LHCN-M2 (cell line): ENCODE measurements at places on chromosomes 2 and 18. TPM values are rescaled to one million over a fixed set of nuclear protein-coding genes. Genes with fewer than 3 reads are reported as not detected.

DNA sequence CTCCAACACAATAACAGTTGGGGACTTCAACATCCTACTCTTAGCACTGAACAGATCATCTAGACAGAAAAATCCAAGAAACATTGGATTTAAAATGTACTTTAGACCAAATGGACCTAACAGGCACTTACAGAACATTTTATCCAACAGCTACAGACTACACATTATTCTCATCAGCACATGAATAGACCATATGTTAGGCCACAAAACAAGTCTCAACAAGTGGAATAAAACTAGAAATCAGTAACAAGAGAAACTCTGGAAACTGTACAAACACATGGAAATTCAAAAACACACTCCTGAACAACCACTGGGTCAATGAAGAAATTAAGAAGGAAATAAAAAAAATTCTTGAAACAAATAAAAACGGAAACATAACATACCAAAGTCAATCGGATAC, 117.5 kb downstream of the ACVR1 start:
- DNase-seq = no peak

GRCh38 chr18:49656073-49656692, 94.3 kb downstream of the LIPG start:
- peak; percentile 72 for DNase-seq

GRCh38 chr2:149613704-149614103, 26.1 kb upstream of the MMADHC start:
- no peak for DNase-seq

GRCh38 chr2:85539361-85540132, 579 bp downstream of the MAT2A start:
- DNase-seq = peak; percentile 86

DNA sequence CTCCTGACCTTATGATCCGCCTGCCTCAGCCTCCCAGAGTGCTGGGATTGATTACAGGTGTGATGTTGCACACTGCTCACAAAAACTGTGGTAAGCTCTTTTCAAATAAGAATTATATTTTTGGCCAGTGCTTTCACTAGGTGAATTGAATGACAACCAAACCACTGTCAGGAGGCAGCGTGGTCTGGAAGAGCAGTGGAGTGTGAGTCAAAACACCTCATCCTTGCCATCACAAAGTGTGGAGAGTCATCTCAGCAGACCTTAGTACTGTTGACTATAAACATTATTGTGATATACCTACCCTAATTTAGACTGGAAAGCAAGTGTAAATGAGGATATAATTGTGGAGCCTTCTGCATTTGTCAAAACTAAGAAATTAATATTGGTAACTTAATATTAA, 61.3 kb downstream of the UBE2E3 start:
- no peak for DNase-seq

DNA sequence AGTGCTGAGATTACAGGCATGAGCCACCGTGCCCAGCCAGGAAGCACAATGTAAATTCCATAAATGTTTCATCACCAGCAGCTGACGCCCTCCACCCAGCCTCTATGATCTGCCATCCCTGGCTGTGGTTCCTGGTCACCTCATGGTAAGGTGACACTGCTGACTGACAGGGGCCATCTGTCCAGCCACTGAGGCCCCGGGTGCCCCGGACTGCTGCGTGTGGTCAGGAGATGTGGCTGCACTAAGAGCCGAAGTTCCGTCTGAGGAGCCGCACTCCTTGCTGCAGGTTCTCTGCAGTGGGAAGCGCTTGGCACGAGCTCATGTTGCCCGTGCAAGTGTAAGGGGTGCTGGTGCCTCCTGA, 10.9 kb downstream of the NTSR2 start:
- no peak for DNase-seq

DNA sequence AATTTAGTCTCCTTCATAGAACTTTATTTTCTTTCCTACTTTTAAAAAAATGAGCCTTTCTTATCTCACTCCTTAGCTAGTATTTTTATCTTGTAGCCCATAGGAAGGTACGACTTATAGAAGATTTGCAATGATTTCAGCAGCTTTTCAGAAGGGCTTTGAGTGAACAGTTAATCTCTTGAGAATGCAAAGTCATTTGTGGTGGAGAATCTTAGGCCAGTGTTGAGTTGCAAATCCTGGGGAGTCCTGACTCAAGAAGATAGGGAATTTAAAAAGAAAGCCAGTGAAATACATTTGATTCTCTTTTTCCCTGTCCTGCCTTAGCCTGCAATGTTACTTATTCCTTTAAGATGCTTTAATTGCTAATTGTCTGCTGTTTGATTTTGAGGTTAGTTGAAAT, 33.6 kb downstream of the LYPD6 start:
- peak; percentile 56 for DNase-seq

GRCh38 chr2:145197944-145198343, 678.0 kb upstream of the ZEB2 start:
- no peak for DNase-seq

- DNase-seq = peak; percentile 50
Observed at GRCh38 chr2:207317378-207317984, 151.7 kb upstream of the KLF7 start.

DNA sequence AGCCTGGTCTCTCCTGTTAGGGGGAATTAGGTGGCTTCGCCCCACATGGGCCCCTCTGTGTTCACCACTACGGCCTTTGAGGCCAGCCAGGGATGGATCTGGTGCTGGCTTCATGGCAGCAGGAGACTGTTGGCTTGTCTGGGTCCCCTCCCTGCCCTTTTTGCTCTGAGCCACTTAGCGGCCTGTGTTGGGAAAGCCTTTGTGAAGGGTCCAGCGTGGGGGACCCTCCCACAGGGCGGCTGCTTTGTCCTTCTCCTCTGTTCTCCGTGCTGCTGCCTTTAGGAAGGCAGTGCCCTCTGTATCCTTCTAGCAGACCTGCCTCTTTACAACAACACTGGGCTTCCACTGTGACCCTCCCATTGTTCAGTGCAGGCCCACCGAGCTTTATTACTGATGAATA, 118.4 kb downstream of the TSN start:
- DNase-seq = no peak

The FOXI3 gene
- not detected in 2 replicates for total RNA-seq

The RNF181 gene
- total RNA-seq = 235 and 236 TPM in 2 replicates

The FIGN gene
- total RNA-seq = 3.7 and 5.4 TPM in 2 replicates

The CYRIA gene
- 3.5 and 4.5 TPM in 2 replicates for total RNA-seq

The CROCC2 gene
- under 0.01 TPM in 1 of 2 replicates, not detected in the other for total RNA-seq

The DDX18 gene
- total RNA-seq = 66.9 TPM in 2 replicates
